ENCODE measurements at places on chromosomes 6 and 20.
A peak's percentile ranks its signal among the peaks of the same experiment; 100 is the strongest.

- H3K27me3 ChIP-seq: no peaks in the 10 kb centered on the region
- H3K4me3 ChIP-seq: no peak overlapping the region
- no peak overlapping the region for H3K27ac ChIP-seq
- no peaks in the 10 kb centered on the region for H3K4me1 ChIP-seq
- H3K36me3 ChIP-seq: no peaks in the 10 kb centered on the region
These were observed 109.6 kb downstream of the ALDH8A1 start for GRCh38 chr6:134840086-134840867.

DNA sequence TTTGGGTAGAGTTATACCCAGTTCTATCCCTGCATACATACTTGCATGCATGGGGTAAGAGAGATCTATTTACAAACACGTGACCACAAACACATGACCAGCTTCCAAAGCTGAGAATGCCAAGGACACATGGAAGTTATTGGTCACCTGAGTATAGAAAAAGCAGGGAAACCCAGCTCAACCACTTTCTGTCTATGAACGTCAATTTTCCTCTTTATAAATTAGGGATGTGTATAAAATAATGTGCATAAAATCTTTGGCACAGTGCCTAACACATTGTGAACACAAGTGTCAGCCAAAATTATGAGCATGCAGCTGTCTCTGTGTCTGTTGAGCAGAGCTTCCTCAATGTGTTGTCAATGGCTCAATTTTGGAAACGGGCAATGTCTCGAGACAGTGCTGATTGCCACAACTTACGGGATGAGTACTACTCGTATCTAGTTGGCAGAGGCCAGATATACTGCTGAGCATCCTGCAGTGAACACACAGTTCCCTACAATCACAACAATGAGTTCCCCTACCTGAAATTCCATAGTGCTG, 44.9 kb downstream of the TPD52L1 start:
- peaks cover 15% of the 10 kb centered on the region for H3K27me3 ChIP-seq
- no peak for DNase-seq
- H3K27ac ChIP-seq: no peak overlapping the region

DNA sequence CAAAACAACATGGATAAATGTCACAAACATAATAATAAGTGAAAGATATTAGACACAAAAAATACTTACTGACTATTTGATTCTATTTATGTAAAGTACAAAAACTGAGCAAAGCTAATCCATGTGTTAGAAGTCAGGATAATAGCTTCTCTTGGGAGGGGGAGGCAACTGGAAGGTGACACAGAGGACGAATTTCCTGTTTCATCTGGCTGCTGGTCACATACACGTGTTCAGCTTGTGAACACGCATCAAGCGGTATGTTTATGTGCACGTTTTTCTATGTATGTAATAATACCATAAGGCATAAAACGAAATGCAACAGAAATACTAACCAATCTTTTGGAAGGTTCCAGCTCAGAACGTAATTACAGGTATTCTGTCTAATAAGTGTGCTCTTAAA, 54.3 kb downstream of the MKKS start:
- no peaks in the 10 kb centered on the region for H3K4me1 ChIP-seq
- no peak overlapping the region for H3K27ac ChIP-seq
- H3K36me3 ChIP-seq: no peaks in the 10 kb centered on the region
- no peak for DNase-seq
- H3K4me3 ChIP-seq: no peak overlapping the region

GRCh38 chr20:38445381-38445796, 10.3 kb upstream of the SNHG17 start:
- peaks cover 22% of the 10 kb centered on the region for H3K36me3 ChIP-seq
- H3K4me1 ChIP-seq: peaks cover 34% of the 10 kb centered on the region
- no peak for DNase-seq
- peaks cover 6% of the 10 kb centered on the region for H3K27me3 ChIP-seq

DNA sequence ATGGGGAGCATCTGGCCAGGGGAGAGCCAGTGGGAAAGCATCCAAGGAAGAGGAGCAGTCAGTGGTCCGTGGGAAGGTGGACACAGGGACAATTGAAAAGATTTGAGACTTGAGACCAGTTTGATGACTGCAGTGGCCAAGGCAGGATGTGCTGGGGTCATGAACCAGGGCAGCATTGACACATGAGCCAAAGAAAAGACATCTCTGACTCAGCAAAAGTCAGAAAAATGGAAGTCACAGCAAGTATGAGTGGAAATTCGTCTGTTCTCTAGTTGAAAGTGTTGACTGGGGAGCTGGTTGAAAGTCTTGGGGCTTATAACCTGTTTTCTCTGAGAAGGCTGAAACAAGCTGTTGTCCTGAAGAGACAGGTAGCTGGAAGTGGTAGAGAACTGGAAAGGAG, 31.3 kb downstream of the RAB22A start:
- peaks cover 22% of the 10 kb centered on the region for H3K36me3 ChIP-seq
- H3K4me3 ChIP-seq: no peak overlapping the region
- H3K27me3 ChIP-seq: no peaks in the 10 kb centered on the region
- H3K4me1 ChIP-seq: peaks cover 9% of the 10 kb centered on the region

DNA sequence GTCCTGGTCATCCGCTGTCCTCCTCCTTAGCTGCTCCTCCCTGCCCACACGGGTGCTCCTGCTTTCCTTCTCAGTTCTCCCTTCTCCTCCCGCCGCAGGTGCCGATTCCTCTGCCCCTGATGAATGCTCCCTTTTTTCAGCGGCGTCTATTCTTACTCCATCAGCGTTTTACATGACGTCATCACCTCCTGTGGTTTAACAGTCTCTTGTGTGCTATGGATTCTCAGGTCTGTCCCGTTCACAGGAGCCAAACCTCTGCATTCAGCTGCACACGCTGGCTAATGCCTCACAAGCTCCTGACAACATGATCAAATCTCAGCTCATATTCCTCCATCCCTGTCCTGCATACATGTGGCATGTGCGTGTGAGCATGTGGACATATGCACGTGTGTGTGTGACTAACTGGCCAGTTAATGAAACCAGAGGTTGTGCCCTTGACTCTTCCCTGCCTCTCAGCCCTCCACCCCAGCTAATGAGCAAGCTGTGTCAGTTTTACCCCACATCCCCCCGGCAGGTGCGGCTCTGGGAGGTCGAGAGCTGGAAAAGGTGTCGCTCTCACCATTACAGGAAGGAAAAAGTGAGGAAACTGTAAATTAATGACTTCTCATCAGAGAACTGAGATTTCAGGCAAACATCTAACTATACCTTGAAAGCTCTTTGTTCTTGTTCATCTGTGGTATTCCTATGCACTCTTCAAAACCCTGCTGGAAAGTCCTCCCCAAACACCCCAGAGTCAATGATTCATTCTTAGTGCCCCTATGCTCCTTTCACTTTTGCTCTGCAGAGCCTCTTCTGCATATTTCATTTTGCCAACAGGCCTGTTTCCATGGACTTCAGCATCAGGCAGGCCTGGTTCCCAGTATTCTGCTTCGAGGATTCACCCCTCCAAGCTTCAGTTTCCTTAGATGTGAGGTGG, 163.1 kb downstream of the TTLL2 start:
- H3K36me3 ChIP-seq: no peaks in the 10 kb centered on the region
- no peak overlapping the region for H3K4me3 ChIP-seq
- no peak for DNase-seq

DNA sequence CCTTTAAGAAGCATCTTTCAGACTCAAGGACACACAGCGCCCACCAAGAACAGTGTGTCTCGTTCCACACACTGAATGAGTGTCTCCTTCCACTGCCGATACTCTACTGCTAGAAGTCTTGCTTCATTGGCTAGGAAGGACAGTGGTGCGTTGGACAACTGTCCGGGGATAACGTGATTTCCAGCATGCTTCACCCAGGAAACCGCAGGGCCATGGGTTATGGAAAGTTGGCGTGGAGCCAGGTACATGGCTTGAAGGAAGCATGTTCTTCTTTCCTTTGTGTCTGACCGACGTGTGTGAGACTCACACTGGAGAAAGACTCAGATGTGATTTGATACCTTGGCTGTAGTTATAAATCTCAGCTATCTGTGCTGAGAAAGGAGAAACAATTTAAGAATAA, 73.2 kb downstream of the SMOC2 start:
- no peaks in the 10 kb centered on the region for H3K4me1 ChIP-seq
- H3K27me3 ChIP-seq: no peaks in the 10 kb centered on the region
- DNase-seq: no peak
- H3K4me3 ChIP-seq: no peak overlapping the region
- no peaks in the 10 kb centered on the region for H3K36me3 ChIP-seq

DNA sequence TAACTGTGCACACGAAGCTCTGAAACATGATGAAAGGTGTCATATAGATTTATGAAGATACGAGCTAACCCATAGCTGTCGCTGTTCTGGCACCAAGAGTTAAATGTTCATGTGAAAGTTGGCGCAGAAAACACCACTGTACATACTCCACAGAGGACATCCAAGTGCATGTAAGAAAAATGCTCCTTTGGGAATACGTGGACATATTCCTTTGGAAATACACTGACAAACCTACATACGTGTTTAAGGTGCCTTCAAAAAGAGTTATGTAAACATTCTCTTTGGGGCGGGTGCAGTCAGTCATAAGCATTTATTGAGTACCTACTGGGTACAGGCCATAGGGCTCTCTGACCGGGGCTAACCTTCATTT, 723 bp upstream of the ARID1B start:
- H3K27ac ChIP-seq: peak overlapping the region; percentile 98
- H3K4me3 ChIP-seq: peak overlapping the region; percentile 92
- peaks cover 31% of the 10 kb centered on the region for H3K4me1 ChIP-seq
- H3K27me3 ChIP-seq: no peaks in the 10 kb centered on the region
- peaks cover 8% of the 10 kb centered on the region for H3K36me3 ChIP-seq
